ENCODE measurements at places on chromosomes 5 and 9.

DNA sequence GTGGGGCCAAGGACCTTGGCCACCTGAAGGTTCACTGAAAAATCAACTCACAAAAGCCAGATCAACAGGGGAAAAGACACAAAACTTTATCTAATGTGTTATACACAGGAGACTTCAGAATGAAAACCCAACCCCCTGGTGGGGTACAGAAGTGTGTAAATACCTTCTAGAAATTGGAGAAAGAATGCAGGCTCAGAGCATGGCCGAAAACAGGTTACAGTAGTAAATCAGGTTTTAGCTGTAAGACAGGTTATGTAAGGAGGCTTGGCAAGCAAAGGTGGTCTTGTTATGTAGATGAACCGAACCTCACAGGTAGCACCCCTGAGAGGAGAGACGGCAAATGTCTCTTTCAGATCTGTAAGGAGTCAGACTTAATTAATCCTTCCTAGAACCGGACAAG lies 10.0 kb downstream of the CEMIP2 start:
- no peak for DNase-seq

GRCh38 chr5:169534311-169534880 lies 49.2 kb upstream of the SPDL1 start:
- DNase-seq = no peak

DNA sequence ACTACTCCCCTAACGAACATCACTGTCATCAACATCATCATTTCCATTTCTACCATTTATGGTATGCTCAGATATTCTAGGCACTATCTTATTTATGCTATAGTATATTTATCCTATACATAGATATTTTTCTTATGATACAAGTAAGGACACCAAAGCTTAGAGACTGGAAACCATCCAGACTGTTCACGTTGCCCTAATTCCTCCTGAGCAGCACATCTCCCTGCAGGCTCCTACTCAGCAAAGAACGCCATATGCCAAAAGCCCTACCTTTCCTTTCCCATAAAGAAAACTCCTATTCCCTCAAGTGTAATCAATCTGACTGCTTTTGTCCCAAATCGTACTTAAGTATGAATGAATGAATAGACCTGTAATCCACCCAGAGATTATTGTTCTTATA lies 247.0 kb downstream of the PRELID2 start:
- no peak for DNase-seq

DNA sequence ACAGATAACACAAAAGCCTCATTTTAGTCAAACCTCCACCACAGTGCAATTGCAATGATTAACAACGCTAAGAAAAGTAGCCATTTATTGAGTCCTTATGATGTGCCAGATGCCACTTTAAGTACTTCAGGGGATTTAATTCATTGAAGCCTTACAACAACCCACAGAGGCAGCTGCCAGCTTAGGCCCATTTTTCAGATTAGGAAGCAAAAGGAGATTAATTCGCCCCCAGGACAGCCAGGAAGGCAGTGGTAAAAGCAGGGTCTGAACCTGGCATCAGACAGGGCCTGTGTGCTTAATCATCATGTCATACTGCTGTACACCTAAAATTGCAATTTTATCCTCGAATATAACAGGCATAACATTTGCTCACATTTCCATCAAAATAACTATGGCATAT lies 23.9 kb downstream of the MED27 start:
- DNase-seq = no peak

DNA sequence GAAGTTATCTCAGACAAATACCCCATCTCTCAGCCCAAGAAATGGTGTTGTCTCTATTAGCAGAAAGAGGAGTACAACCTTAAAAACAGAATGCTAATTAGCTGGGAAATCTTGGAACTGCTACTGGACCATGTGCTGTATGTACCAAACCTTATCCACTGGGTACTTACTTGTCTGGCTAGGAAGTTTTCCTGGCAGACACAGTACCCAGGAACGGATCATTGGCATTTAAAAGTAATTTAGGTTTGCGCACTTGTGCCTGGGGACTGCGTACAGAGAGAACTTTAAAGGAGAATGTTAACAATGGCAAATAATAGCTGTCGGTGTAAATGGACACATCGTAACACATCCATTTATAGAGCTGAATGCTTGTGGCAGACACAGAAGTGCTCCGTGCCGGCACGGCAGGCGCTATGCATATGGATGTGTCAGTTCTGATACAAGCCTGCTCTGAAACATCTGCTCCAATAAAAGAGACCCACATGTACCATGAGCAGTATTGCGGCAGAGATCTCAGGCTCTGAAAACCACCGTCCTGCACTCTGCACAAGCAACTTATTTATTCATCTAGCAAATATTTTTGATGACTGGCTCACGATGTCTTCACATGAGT lies 290.6 kb upstream of the PANK3 start:
- no peak for DNase-seq

DNA sequence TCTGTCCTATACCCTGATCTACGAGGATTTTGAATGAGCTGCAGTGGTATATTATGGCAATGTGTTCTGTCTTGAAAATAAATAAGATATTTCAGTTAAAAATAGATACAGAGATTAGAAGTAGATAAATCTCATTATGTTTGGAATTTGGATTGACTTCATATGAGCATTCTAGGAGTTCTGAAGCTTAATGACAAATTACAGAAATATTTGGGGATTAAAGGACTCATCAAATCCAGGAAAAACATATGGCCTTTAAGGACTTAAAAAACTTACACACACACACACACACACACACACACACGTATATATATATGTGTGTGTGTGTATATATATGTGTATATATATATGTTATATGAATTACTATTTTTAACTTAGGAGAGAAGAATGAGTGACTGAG lies 446.9 kb upstream of the CD180 start:
- no peak for DNase-seq

- DNase-seq = no peak
Measured at GRCh38 chr5:178790371-178790770, 59.9 kb upstream of the ZNF354A start.

GRCh38 chr5:7629561-7629960 lies 221.4 kb downstream of the CFAP90 start:
- no peak for DNase-seq

- DNase-seq = peak; percentile 36
Measured at GRCh38 chr9:134670042-134670525, 28.5 kb downstream of the COL5A1 start.

GRCh38 chr5:90876366-90876765 lies 317.8 kb downstream of the ADGRV1 start:
- DNase-seq = no peak

GRCh38 chr5:92653730-92654461 lies 927.1 kb downstream of the NR2F1-AS1 start:
- DNase-seq = no peak

DNA sequence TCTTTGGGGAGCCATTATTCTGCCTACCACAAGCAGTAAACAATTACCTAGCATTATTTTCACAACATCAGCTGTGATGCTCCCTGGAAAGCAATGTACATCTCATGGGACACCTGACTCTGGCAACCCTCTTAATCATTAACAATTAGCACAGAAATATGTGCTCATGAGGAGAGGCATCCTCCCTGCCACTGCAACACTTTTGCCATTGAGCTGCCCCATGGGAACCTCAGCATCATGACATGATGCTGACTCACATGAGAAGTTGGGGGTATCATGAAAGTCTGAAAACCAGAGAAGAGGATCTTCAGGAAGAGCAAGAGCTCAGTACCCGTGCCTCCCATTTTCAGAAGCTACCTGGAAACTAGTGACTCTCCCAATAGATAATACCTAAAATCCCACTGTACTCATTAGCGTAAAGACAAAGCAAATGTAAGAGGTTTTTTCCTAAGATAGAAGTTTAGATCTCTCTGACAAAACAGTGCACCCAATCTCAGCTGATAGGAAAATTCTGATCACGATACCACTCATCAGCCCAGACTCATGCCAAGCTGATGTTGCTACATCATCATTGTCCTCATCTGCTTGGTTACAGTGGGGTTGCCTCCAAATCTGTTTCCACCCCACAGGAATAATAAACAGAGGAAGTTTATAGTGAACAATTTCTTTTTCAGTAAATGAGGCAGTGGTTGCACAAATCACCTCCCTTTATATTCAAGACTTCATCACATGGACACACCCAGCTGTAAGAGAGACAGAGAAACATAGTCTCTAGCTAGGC lies 244.5 kb downstream of the NR2F1-AS1 start:
- DNase-seq = no peak

- DNase-seq = no peak
Measured at GRCh38 chr9:124040935-124041816, 29.6 kb downstream of the LHX2 start.

DNA sequence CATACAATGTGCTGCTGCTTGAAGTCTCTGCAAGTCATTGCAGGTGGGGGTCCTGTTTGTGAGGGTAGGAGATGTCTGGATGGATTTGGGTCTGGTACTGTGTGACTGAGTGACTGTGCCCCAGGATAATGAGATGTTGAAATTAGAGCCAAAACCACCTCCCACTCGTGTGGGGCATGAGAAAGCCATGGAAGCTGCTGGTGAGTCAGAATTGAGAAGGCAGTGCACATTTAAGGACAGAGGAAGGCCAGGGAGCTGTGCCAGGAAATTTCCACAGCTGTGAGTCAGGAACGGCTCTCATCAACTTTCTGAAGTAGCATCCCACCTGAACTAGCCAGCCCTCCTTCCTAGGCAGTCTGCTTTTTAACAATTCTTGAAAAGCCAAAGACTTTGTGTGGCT lies 229.8 kb downstream of the DRD1 start:
- DNase-seq = no peak

DNA sequence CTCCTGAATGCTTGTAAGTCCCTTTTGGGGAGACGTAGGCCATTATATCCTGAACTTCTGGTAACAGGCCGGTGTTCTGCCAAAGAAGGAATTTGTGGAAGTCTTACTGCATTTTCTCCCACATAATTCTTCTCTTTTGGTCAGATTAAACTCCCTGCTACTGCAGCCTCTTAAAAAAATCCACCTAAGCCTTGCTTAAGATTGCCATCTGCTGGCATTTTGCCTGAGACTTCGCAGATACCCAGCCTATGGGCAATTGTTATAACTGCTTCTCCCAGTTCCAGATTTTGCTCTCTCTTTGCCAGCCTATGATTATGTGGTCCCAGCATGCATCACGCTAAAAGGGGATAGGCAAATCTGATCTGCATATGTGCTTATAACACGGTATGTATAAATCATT lies 391.6 kb upstream of the CHD1 start:
- DNase-seq = no peak

DNA sequence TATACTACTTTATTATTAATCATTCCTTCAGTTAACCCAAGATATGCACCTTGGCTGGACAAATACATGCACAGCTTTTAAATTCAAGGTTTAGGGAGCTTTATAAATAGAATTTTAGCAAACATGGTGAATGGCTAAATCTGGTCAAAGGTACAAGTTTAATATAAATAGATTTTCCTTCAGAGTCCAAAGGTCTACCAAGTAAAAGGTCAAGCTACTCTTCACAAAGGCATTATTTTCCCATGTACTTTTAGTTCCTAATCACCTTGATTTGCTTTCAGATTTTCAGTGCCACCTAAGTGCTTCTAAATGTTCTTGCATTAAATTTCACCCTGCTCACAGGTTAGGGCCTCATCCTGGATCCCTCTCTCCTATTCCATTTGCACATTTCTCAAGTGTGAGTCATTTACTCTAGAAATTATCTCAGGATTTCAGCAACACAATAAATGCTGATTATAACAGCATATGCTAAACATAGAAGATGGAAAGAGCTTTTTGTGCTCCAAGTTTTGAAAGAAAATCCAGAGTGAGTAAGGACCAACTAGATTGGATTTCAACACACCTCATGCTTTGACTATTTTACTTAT lies 459.4 kb upstream of the ITGA1 start:
- DNase-seq = no peak

- no peak for DNase-seq
Measured at GRCh38 chr5:177111720-177112394, 21.7 kb upstream of the NSD1 start.

DNA sequence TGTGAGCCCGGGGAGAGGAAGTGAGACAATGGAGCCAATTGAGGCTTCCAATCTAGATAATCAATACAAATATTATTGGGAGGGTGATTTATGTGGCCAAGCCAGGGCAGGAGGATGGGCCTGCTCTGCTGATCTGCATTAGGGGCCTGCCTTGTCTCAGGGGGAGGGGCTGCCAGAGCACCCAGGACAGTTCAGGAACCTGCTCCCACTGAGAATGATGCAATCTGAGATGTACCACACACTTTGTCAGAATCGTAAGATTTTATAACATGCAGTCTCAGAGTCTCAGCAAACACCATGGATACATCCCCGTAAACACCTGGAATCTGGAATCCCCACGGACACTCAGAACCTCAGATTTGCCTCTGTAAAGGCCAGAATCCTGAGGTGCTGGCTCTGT lies 19.3 kb downstream of the FGF18 start:
- no peak for DNase-seq

DNA sequence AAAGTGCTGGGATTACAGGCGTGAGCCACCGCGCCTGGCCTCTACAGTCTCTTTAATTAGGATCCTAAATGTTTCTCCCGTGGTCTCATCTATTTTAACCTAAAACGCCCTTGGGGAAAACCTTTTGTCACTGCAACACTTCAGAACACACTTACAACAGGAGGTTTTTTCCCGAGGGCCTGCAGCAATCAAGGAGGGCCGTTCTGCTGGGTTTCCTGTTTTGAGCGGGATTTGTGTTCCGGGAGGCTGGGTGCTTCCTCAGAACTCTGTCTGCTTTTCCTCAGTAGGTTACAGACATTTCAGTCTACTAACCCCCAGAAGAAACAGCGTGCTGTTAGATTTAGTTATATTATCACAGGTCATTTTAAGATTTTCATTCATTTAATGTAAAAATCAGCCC lies 65.4 kb upstream of the IRX4 start:
- no peak for DNase-seq

DNA sequence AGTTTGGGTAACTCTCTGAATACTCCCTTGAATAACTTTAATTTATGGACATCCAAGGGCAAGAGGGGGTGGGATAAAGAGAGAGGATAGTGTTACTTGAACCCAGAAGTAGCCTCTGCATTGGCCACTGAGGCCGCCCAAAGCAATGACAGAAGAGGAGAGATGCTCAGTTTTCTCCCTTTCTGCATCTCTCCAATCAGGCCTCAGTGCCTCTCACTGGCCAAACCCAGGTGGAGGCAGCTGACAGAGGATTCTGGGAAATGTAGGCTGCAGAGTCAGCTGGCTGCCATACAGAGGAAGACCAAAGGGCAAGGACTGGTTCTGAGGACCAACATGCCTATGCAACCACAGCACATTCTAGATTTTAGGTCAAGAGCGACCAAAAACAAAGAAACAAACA lies 719.4 kb downstream of the MAT2B start:
- no peak for DNase-seq

- DNase-seq = no peak
Measured at GRCh38 chr5:64742821-64743220, 25.7 kb downstream of the SREK1IP1 start.

- DNase-seq = no peak
Measured at GRCh38 chr9:19181561-19181960, 48.9 kb upstream of the DENND4C start.

GRCh38 chr9:89477811-89478630 lies 19.9 kb downstream of the SEMA4D start:
- no peak for DNase-seq

GRCh38 chr9:101354765-101355708 lies 29.8 kb downstream of the BAAT start:
- no peak for DNase-seq

GRCh38 chr9:128113526-128114325 lies 13.8 kb downstream of the PTGES2 start:
- DNase-seq = no peak

Measured in foreskin melanocyte (primary cell).